Testis (tissue), 5 donors: ENCODE measurements at places on chromosomes 1 and 21. TPM values are rescaled to one million over a fixed set of nuclear protein-coding genes. Genes with fewer than 3 reads are reported as not detected.

TTC34 gene
- total RNA-seq: 5.2 TPM

TNNI3K gene
- total RNA-seq: 6.4 TPM

SVBP gene
- total RNA-seq: 36.2 TPM

RAB7B gene
- total RNA-seq: 8.4 TPM

ADCY10 gene
- 24.6 TPM for total RNA-seq

ACTL8 gene
- total RNA-seq: 10.9 TPM

CLCNKB gene
- total RNA-seq: 3.7 TPM

CDCA8 gene
- total RNA-seq: 21.0 TPM
